Stimulated activated CD4-positive, alpha-beta T cell treated with anti-CD3 and anti-CD28 coated beads, TNF-alpha, amount 100 ng/mL, for 4 hours (primary cell): ENCODE measurements at places on chromosomes 16 and 17.

GRCh38 chr17:79845601-79845949 lies 6.3 kb upstream of the CBX4 start:
- DNase-seq, result no peak

GRCh38 chr17:3739422-3740124 lies 15.9 kb downstream of the HASPIN start:
- DNase-seq, result no peak

DNA sequence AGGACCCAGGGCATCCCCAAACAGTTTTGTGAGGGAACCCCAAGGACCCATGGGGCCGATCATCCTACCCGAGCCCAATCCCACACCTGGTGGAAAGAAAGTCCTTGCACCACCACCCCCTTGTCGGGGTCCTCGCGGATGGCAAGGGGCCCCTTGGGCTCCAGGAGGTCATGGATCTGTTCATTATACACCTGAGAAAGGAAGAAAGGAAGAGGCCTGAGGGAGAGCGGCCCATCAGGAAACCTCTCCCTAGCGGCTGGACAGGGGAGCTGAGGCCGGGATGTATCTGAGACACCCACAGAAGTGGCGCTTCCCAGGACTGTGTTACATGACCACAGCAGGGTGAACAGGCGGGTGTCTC lies 12.8 kb downstream of the KIF18B start:
- no peak for DNase-seq

DNA sequence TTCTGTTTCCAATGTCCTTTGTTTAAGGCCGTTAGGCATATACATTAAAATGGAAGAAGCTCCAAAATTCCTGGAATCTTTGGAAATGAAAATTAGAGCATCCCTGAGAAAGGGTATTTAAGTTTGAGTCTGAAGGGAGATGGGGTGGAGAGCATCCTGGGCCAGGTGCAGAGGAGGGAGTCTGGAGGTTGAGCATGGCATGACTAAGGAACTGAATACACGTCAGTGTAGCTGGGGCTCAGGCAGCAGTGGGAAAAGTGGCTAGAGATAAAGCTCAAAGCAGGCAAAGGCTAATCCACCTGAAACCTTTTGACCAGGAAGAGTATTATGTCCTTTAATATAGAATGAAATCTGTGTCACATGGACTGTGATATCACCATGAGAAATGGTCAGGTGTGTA lies 669.0 kb upstream of the RBFOX1 start:
- DNase-seq, result no peak
